ENCODE measurements at places on chromosomes 12 and 14.

- DNase-seq = no peak
Observed at GRCh38 chr12:63876980-63877379, 32.5 kb downstream of the SRGAP1 start.

GRCh38 chr12:89252284-89252683 is 100.0 kb downstream of the DUSP6 start:
- no peak for DNase-seq

- no peak for DNase-seq
Observed at GRCh38 chr12:10940389-10940788, 1.3 kb upstream of the TAS2R14 start.

- DNase-seq = no peak
Observed at GRCh38 chr12:49784756-49785409, 43.3 kb downstream of the NCKAP5L start.

Measured in stimulated activated CD8-positive, alpha-beta memory T cell treated with anti-CD3 and anti-CD28 coated beads, Interleukin-7, amount 100 ng/mL, for 1 hour (primary cell).